ENCODE measurements at places on chromosomes 1 and 21.

DNA sequence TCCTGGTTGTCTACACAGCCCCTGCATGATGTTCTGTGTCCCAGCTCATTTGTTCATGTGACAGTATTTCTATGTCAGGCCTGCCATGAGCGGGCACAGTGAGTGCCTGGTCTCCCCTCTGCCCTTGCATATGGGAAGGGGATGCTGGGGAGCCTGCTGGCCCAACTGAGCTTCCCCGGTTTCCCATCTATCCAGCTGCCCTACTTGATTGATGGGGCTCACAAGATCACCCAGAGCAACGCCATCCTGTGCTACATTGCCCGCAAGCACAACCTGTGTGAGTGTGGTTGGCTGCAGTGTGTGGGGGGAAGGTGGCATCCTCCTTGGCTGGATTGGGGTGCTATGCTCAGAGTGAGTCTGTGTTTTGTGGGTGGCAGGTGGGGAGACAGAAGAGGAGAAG, 1.5 kb downstream of the GSTM4 start:
- DNase-seq = no peak

DNA sequence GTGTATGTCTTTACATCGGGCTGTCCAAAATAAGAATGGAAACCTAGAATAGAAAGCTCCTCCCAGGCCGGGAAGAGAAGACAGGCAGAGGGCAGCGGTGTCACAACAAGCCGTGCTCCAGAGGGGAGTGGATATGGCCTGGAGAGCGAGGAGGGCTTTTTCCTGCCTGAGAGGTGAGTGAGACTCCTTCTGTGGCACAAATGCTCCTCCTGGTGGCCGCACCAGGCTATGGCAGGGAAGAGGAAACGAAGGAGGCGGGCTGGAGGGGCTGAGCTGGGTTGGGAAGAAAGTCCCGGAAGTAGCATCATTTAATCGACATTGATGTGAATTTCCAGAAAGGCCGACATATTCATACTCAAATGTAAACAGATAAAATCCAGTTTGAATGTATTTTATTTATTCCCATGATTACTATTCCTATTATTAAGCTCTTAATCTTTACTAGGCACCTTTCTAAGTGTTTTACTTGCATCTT, 54.7 kb downstream of the MEF2D start:
- DNase-seq = peak; percentile 26

- no peak for DNase-seq
Measured at GRCh38 chr1:56446531-56447098, 132.7 kb downstream of the PLPP3 start.

GRCh38 chr1:218345673-218346390, 696 bp downstream of the TGFB2 start:
- no peak for DNase-seq

GRCh38 chr1:38194472-38194871, 147.9 kb upstream of the POU3F1 start:
- no peak for DNase-seq

DNA sequence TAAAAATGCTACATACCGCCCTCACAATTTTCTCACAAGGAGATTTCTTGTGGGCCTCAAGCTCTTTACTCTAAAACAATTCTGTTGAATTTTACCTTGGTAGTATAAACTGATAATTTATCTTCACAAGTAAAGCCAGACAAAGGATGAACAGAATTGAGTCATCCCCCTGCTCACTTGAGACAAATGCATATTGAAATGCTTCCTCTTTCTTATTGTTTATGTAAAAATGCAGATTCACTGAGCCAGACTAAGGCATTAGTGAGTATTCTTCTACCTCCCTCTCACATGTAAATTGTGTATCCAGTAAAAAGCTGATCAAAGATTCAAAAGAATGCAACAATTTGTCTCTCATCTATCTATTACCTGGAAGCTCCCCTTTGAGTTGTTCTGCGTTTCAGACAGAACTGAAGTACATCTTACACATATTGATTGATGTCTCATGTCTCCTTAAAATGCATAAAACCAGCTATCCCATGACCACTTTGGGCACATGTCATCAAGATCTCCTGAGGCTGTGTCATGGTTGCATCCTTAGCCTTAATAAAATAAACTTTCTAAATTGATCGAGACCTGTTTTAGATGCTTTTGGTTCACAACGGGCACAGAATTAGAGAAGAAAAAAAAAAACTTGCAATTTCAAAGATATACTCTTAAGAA, 743.1 kb upstream of the B3GALT2 start:
- no peak for DNase-seq

DNA sequence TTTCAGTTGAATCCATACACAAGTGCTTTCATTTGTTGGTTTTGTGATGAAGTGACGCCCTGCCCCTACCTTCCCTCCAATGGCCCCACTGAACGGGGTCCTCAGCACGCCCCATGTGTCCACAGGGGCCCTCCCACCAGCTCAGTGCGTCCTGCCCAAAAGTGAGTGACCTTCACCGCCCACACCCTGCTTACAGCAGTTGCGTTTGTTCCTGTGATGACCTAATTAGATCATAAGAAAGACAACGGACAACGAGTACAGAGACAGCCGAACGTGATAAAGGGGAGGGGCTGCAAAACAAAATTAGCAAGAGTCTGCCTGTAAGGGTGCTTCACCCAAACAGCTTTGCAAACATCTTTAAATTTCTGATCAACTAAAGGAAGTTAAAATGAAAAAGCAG, 38.2 kb upstream of the RIPK4 start:
- DNase-seq = no peak

GRCh38 chr1:232962761-232963745, 12.6 kb downstream of the NTPCR start:
- no peak for DNase-seq

All from stimulated activated CD4-positive, alpha-beta T cell treated with anti-CD3 and anti-CD28 coated beads, Interleukin-1b, Interleukin-23, amount 100 ng/mL, for 1 hour (primary cell).